ENCODE measurements at places on chromosomes 7 and 10.

GRCh38 chr10:86376852-86377796 is 10.5 kb upstream of the GRID1 start:
- peak; percentile 67 for DNase-seq

DNA sequence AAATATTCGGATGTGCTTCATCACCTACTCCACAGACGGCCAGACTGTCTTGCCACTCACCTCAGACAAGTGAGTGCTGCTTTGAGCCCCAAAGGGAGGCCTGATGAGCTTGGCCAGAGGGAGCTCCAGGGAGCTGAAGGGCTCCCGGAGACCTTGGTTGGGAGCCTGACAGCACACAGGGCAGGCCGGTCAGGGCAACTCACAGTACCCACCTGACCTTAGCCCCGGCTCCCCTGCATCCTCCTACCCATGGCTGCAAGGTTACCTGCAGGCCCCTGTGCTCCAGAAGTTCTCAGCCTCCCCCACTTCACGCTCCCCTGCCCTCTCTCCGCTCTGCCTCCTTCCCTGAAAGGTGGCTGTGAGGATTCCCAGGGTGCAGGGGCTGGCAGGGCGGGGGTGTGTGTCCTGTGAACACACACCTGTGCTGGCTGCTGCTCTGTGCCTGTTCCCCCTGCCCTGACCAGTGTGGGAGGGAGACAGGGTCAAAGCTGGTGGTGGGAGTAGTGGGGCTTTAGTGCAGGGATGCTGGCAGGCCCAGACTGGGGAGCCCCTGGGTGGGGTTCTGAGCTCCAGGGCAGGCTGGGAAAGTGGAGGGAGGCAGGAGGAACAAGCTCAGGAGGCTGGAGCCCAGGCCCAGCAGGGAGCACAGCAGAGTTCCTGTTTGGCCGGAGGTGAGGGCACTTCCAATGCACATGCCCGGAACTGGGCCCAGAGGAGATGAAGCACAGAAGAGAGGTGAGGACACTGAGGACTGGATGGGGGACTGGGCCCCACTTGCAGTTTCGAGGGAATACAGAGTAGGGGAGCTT is 7.2 kb downstream of the ANTXRL start:
- no peak for DNase-seq

GRCh38 chr10:75540981-75541380 is 109.6 kb downstream of the LRMDA start:
- DNase-seq = no peak

- no peak for DNase-seq
These were observed 445.0 kb upstream of the KLF6 start for GRCh38 chr10:4230036-4230435.

DNA sequence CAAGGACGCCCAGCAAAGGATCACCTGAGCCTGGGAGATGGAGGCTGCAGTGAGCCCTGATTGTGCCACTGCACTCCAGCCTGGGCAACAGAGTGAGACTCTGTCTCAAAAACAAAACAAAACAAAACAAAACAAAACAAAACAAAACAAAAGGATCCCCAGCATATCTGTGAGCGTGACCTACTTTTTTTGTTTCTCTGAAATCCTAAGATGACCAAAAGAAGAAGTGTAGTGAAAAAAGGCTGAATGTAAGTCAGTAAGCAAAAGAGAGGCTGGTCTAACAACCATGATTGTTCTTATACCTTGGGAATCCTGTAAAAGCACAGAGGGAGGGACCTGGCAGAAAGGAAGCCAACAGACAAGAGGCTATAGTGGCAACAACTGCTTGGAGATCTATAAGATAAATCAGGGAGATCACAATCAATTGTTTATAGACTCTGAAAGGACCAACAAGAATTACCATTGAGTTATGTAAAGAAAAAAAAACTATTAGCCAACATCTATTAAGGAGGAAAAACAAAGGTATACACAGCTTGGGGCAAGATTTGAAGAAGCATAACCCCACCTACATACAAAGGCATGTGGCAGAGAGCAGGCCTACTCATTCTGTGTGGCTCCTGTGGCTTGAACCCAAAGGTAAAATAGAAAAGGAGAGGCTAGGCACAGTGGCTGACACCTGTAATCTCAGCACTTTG is 255.2 kb upstream of the KLF14 start:
- no peak for DNase-seq

- DNase-seq = peak; percentile 60
These were observed 918 bp upstream of the RPEL1 start for GRCh38 chr10:103244666-103245271.

- DNase-seq = no peak
These were observed 247.6 kb upstream of the HGF start for GRCh38 chr7:82017334-82017943.

GRCh38 chr10:8638088-8638672 is 583.7 kb downstream of the GATA3 start:
- DNase-seq = no peak

- DNase-seq = no peak
These were observed 31.5 kb downstream of the CLIP2 start for GRCh38 chr7:74320645-74321221.

DNA sequence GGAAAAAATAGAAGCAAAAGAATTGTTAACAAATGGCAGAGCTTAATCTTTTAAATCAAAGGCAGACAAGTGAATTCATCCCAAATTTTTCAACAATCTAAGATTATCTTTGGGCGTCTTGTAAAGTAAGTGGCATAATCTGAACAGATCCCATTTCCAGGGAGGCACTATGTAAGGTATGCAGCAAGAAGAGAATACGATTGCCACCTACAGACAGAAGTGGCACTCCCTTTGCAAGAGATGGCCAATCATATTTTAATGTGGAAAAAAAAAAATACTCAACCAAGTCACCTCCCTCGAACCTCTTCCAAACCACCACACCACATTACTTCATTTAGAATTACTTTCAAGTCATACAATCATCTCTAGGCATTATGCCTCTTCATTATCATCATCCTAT is 4.0 kb downstream of the GFRA1 start:
- DNase-seq = no peak

GRCh38 chr10:23535381-23535780 is 96.5 kb downstream of the OTUD1 start:
- DNase-seq = no peak

DNA sequence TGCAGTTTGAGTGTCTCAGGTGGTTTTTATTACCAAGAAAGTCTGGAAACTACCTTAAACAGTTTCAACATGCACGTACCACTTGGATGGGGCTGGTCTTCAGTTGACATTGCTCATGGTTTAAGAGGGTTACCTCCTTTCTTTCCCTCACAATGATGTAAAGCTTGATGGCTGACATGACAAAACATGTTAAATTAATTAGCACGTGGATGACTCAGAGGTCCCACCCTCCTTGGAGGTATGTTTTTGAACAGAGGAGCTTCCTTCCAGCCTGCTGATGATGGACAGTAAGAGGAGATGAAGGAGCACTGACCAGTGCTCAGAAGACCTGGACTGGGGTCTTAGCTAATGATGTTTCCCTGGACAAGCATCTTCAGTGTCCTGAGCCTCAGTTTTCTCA is 322.3 kb upstream of the PODXL start:
- DNase-seq = no peak

DNA sequence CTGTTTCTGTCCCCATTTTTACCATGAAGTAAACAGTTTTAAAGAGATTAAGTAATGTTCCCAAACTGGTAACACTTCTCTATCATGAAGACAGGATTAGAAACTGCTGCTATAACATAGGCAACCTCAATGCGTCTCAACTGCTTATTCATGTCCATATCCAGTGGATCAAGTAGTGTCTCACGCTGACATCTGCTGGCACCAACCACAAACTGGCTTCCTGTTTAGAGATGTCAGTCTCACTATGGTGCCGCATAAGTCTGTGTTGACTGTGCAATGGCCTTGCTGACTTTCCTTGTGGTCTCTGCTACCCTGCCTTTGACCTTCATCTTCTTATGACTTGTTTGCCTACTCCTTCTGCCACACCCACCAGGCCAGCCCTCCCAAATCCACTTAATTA is 369.6 kb upstream of the DPP6 start:
- no peak for DNase-seq
